Activated CD4-positive, alpha-beta T cell treated with anti-CD3 and anti-CD28 coated beads for 48 hours (primary cell): ENCODE measurements at places on chromosomes 16 and 17.

GRCh38 chr16:18803569-18804462, 2.5 kb upstream of the ARL6IP1 start:
- DNase-seq = no peak

GRCh38 chr16:55500530-55501011, 8.3 kb upstream of the LPCAT2 start:
- no peak for DNase-seq

- DNase-seq = no peak
These were observed 8.2 kb upstream of the COL1A1 start for GRCh38 chr17:50209472-50210239.

DNA sequence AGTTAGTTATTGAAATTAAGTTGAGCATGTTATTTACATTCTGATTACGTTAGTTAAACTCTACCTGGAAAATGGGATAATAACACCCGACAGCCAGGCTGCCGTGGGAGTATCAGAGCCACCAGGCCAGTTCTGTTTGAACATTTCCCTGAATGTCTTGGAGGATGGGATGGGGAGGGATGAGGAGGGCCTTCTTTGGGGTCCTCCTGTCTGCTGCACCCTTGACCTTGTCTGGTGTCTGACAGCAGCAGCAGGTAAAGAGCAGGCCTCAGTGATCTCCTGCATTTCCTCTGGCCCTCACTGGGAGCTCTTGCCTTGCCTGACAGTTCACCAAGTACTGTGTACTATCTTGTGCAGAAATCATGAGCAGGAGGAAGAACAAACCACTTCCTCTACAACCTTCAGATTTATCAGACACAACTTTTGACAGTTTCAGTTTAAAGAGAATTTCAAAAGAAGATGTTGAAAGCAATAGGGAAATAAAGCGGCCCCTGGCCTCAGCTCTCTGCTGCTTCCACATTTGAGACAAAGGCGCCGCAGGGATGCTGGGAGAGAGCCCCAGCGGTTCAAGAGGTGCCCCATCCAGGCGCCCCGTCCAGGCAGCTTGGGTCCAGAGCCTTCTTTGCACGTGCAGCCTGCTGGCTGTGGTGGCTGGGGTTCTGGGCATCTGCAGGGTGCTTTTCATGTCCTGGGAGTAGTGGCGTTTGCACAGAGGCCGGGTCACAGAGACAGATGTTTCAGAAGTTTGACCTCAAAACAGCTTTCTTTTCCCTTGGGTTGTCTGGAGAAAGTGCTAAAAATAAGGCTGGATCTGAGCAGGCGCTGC, 25.3 kb downstream of the CMIP start:
- DNase-seq = peak; percentile 27

- DNase-seq = no peak
These were observed 61.2 kb upstream of the ENDOV start for GRCh38 chr17:80353718-80354275.

- DNase-seq = no peak
These were observed 83.4 kb downstream of the COX10 start for GRCh38 chr17:14152721-14153120.

- no peak for DNase-seq
These were observed 5.6 kb downstream of the STX4 start for GRCh38 chr16:31038993-31039392.

DNA sequence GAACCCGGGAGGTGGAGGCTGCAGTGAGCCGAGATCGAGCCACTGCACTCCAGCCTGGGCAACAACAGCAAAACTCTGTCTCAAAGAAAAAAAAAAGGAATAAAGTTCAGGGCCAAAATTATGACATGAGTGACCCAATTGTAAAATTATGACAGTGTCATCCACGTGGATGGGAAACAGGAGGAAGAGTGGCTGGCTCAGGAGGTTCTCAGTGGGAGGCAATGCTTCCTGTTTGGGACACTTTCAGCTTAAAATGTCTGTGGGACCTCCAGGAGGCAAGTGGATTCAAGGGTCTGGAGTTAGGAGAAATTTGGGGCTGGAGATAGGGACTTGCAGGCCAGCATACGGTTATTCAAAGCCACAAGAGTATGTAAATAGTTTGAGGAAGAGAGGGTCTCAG, 8.0 kb upstream of the STX4 start:
- no peak for DNase-seq

- no peak for DNase-seq
These were observed 941.5 kb upstream of the EEF2KMT start for GRCh38 chr16:6038941-6039645.
